ENCODE measurements at places on chromosomes 5 and 9.

GRCh38 chr5:58300346-58300895, 159.5 kb downstream of the PLK2 start:
- DNase-seq: no peak

DNA sequence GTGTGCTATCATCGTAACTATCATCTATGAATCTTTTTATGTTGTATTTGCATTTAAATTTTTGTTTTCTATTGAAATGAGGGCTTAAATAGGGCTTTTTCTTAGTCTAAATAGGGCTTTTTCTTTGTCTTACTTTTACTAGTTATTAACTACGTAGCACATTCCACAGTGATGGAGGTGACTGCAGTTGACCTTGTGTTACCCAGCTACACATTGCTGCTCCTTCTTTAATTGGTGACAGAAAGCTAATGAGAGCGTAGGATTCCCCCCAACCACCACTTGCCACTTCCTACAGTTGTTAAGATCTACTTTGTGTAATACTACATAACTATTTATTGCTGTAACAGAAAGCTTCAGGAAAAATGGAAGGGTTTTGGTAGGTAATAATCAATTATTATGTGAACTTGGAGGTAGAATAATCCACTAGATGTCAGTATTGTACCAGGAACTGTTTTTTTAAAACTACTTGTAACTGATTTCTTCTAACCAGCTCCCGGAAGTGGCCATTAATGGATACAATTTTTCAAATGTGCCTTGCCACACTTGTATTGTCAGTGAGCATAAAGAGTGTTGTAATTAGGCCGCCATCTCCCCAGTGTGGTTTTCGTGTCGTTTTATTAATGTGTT, 18.0 kb downstream of the MTRR start:
- peak; percentile 74 for DNase-seq

- no peak for DNase-seq
Observed at GRCh38 chr5:59098743-59099142, 515.9 kb downstream of the RAB3C start.

DNA sequence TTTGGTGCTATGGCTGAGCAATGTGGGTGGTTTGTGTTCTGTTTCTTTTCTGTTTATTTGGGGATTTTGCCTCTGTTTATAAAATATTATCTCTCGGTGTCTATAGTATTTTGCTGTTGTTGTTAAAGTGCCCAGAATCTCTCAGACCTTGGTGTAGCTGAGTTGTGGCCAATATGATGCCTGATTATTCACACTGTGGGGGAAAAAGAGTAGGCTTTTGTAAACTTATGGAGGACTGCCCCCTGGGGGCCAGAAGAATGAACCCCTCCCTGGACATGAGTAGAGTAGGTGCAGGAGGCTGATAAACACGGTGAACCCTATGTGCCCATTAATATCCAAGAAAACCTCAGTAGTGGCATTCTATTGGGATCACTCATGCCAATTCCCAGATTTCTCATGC, 49.0 kb upstream of the DPYSL3 start:
- DNase-seq: peak; percentile 29

DNA sequence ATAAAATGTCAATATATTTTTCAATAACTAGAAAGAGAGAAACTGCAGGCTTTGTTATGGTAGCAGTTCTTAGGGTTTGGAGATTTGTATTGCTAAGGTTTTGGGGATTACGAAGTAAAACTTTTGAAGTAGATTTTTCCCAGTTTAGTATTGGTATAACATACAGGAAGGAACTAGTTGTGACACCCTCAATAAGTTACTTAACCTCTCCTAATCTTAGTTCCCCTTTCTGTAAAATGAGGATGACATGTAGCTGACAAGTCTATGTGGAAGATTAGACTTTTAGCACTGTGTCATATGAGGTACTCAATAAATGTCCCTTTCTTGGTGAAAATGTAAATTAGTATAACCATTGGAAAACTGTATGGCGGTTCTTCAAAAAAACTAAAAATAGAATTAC, 73.4 kb upstream of the ATG10 start:
- no peak for DNase-seq

DNA sequence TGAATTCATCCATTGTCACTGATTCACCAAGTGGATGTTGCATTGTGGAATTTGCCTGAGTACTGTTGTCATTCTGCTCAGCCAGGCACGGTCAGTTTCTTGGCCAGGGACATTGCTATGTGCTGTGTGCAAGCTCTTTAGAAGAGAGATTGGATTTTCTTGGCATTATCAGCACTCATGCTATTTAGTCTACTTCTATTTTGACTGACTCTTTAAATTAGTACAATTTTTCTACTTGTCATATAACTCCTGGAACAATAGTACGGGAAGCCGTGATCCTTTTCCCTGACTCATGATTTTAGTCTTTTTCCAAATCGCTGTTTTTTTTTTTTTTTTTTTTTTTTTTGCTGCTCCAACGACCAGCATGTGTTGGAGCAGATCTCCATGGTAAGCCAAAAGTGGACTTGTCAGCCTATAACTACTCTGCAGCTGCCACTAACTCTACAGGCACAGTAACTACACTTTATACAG, 129.7 kb downstream of the CDC42SE2 start:
- no peak for DNase-seq

- DNase-seq: no peak
Observed at GRCh38 chr5:89246252-89246651, 363.3 kb upstream of the MEF2C start.

- DNase-seq: no peak
Observed at GRCh38 chr5:105817416-105817815, 1853.3 kb downstream of the EFNA5 start.

GRCh38 chr9:127053057-127053821, 69.2 kb downstream of the ANGPTL2 start:
- no peak for DNase-seq

- DNase-seq: no peak
Observed at GRCh38 chr9:3989915-3990314, 310.0 kb downstream of the GLIS3 start.

GRCh38 chr9:93810028-93810971, 144.9 kb downstream of the BARX1 start:
- no peak for DNase-seq

GRCh38 chr5:96070622-96071225, 109.1 kb upstream of the ELL2 start:
- no peak for DNase-seq

- DNase-seq: no peak
Observed at GRCh38 chr5:151773951-151774350, 2.2 kb downstream of the G3BP1 start.

GRCh38 chr9:136328622-136329041, 1.3 kb downstream of the GPSM1 start:
- DNase-seq: no peak

- DNase-seq: peak; percentile 91
Observed at GRCh38 chr5:58460732-58461286, 923 bp upstream of the PLK2 start.

DNA sequence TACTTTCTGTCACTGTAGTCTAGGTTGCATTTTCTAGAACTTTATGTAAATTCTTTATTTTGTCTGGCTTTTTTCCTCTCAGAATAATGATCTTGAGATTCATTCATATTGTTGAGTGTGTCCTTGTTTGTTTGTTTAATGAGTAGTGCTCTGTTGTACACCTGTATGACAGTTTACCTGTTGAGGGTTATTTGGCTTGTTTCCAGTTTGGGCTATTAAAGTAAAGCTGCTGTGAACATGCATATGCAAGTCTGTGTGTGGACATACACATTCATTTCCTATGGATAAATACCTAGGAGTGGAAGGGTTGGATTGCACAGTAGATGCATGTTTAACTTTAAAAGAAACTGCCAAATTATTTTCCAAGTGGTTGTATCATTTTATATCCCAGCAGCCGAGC, 30.4 kb downstream of the MVB12B start:
- no peak for DNase-seq

DNA sequence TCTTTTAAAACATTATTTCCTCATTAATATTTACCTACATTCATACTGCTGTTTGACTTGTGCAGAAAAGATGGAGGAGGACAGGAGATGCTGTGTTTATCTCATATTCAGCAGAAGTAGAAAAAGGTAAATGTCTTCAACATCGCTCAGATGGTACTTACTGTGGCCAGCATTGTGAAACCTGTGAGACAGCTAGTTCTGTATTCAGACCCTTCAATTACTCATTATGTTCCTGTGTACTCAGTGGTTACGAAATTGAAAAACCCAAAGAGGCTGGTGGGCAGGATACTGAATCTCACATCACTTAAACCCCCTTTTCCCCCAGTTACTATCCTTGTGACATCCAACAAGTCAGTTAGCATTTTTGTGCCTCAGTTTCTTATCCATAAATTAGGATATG, 216.0 kb downstream of the KDM4C start:
- no peak for DNase-seq

- DNase-seq: no peak
Observed at GRCh38 chr5:99607124-99607523, 678.3 kb upstream of the CHD1 start.

DNA sequence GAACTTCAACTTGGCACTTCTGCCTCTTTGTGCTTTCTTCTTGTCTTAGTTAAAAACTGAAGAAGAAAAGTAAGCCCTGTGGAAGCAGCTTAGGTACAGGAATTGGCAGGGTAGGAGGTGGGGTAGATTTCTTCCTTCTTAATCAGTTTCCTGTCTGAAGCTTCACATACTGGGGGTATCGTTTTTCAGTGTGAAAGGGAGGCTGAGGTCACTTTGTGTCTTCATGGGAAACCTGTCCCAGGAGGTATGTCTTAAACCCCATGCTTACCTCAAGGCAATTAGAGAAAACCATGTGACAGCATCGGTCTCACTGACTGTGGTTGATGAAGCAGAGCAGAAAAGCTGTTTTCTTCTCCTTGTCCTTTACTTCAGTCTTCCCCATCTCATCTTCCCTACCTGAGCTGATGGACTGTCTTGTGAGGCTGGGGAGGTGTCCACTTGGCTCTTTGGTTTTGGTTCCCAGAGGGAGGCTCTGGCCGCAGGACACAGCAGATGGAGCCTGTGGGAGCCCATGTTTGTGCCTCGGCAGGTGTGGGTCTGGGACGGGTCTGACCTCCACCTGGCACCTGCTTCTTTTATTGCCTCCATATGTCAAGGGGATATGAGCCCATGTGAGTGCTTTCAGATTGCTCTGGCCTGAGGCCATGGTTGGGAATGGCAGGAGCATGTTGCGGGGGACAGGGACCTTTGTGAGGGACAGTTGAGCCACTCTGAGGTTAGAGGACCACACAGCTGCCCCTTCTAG, 47.0 kb downstream of the SH3GL2 start:
- no peak for DNase-seq

All from NCI-H187 (cell line).